ENCODE measurements at places on chromosomes 7 and 10. TPM values are rescaled to one million over a fixed set of nuclear protein-coding genes. Genes with fewer than 3 reads are reported as not detected.

Gene MGAM2
- total RNA-seq, result not detected

Gene ZNF37A
- total RNA-seq, result 20.0 TPM

Gene PLEKHS1
- not detected for total RNA-seq

Gene SPDYE2B
- not detected for total RNA-seq

Gene DNAJC12
- 4.5 TPM for total RNA-seq

Gene HOXA7
- not detected for total RNA-seq

DNA sequence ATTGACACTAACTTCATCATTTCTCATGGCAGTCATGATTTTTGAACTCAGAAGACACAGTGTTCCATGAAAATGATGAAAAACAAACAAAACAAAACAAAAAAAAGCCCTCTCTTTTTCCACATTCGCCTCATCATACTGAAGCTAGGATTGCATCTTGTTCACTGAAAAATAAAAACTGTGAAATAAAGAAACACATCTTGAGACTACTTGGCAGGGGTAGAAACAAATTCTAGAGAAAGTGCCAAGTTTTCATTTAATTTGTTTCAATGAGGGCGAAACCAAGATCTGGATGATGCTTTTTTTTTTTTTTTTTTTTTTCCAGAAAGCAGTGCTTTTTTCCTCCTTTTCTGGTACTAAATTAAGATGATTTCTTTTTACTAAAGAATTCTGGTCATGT is 350.4 kb upstream of the ETV1 start:
- no peak for DNase-seq

GRCh38 chr10:80964955-80965614 is 427.4 kb downstream of the SH2D4B start:
- no peak for DNase-seq

DNA sequence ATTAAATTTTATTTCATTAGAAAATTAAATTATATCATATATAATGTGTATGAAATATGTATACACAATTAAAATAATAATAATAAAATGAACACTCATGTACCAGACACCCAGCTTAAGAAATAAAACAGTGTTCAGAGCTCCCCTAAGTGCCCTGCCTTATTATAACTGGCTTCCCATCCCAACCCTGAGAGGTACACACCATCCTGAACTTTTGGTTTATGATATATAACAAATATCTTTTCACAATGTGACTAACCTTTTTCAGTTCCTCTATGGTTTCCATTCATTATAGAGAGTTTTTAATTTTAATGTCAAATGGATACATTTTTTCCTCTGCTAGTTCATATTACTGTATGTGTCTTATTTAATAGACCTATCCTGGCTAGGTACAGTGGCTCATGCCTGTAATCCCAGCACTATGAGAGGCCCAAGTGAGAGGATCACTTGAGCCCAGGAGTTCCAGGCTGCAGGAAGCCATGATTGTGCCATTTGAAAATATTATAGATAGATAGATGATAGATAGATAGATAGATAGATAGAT is 24.0 kb upstream of the STEAP2 start:
- no peak for DNase-seq

GRCh38 chr10:123132576-123133477 is 2.9 kb upstream of the HMX3 start:
- DNase-seq, result peak; percentile 88

GRCh38 chr7:47488969-47489342 is 93.0 kb downstream of the TNS3 start:
- no peak for DNase-seq

DNA sequence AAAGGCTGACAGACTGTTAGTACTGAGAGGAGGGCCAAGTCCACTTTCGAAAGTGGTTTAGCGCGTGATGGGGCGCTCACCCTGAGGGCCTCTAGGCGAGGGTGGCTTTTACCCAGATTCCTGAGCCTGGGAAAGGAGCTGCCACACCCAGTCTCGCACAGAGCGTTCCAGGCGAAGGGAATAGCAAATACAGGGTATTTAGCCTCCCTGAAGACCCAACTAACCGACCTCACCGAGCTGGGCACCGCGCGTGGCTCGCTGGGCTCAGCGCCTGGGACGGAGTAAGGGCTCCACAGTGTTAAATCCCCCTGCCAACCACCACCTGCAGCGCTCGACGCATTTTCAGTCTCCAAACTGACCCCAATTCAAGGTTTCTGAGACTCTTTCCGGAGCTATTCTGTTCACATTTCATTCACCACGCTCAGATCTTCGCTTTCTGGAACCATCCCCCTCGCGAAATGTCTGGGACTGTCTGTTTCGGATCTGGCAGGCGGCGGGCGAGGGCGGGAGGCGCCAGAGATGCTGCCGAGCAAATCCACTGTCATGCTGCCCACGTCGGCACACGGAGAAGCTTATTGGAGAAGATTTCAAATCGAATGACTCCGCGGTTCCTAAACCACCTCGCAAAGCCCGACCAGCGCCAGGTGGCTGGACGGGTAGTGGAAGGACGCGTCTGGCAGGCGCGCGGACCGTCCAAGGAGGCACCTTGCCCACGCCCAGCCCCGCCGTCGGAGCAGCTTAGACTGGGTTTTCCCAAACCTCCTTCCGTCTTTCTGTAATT is 1.4 kb upstream of the OSBPL3 start:
- DNase-seq, result peak; percentile 49

All from frontal cortex (tissue), 4 donors.